ENCODE measurements at places on chromosomes 1 and 21. TPM values are rescaled to one million over a fixed set of nuclear protein-coding genes. Genes with fewer than 3 reads are reported as not detected.

SYPL2 gene
- not detected for total RNA-seq

TRIM67 gene
- total RNA-seq: not detected

GABPA gene
- 29.0 TPM for total RNA-seq

DMRTA2 gene
- total RNA-seq: 0.05 TPM

PRSS38 gene
- not detected for total RNA-seq

CHIT1 gene
- total RNA-seq: under 0.01 TPM

FAM76A gene
- total RNA-seq: 11.8 TPM

ADAMTS5 gene
- total RNA-seq: 4.5 TPM

PRAMEF18 gene
- total RNA-seq: not detected

RIMKLA gene
- under 0.01 TPM for total RNA-seq

CCDC27 gene
- total RNA-seq: not detected

LMX1A gene
- not detected for total RNA-seq

GNPAT gene
- total RNA-seq: 49.3 TPM

CELA3A gene
- total RNA-seq: not detected

CRNN gene
- total RNA-seq: not detected

EBNA1BP2 gene
- 57.9 TPM for total RNA-seq

DPYD gene
- 35.6 TPM for total RNA-seq

UTS2 gene
- total RNA-seq: not detected

ZNF683 gene
- total RNA-seq: not detected

PLK3 gene
- total RNA-seq: 27.0 TPM

CELF3 gene
- total RNA-seq: not detected

MYCBP gene
- total RNA-seq: 14.8 TPM

CELA3B gene
- total RNA-seq: not detected

LRRC7 gene
- 0.46 TPM for total RNA-seq

ERVH48-1 gene
- not detected for total RNA-seq

THEM5 gene
- total RNA-seq: not detected

ERRFI1 gene
- total RNA-seq: 11.9 TPM

PTPRC gene
- total RNA-seq: not detected

ZBTB7B gene
- 19.7 TPM for total RNA-seq
